ENCODE measurements at places on chromosomes 16 and 17. TPM values are rescaled to one million over a fixed set of nuclear protein-coding genes. Genes with fewer than 3 reads are reported as not detected.
A peak's percentile ranks its signal among the peaks of the same experiment; 100 is the strongest.

GRCh38 chr17:75442168-75443103, 14.0 kb upstream of the TMEM94 start:
- H3K27ac ChIP-seq, result peak overlapping the region; percentile 64
- no peak for DNase-seq
- H3K4me1 ChIP-seq, result peaks cover 8% of the 10 kb centered on the region
- H3K36me3 ChIP-seq, result no peaks in the 10 kb centered on the region
- no peak overlapping the region for H3K4me3 ChIP-seq
- H3K27me3 ChIP-seq, result no peaks in the 10 kb centered on the region

NLRC3 gene
- 0.38 TPM for total RNA-seq

- DNase-seq, result no peak
- no peak overlapping the region for H3K4me3 ChIP-seq
- H3K4me1 ChIP-seq, result peaks cover 53% of the 10 kb centered on the region
- H3K27ac ChIP-seq, result no peak overlapping the region
- peaks cover 4% of the 10 kb centered on the region for H3K36me3 ChIP-seq
Measured at GRCh38 chr17:72565758-72566157, 444.9 kb downstream of the SOX9 start.

HSPB9 gene
- not detected for total RNA-seq

DNA sequence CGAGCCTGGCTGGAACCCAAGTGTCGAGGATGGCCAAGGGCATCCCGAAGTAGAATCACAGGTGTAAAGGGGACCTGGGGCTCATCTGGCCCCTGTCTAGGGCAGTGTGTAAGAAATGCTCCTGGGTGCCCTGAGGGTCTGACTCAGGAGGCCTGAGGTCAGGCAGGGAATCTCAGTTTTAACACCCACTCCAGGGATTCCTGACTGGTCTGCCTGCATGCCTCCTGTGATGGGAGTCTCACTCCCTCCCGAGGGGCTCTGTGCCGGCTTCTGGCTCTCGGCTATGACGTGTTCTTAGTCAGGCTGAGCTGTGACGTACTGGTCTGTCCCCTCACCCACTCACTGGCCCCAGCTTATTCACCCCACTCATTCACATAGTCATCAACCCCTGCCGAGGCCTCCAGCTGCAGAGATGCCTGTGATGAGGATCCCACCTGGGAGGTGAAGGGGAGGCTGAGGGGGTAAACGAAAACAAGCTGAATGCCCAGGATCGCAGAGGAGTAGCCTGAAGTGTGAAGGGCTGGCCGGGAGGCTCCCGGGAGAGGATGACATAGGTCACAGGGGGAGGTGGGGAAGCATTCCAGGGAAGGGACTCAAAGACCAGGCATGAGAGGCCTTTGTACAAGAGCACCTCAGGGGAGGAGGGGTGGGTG, 23.8 kb downstream of the FAM83G start:
- peaks cover 12% of the 10 kb centered on the region for H3K4me1 ChIP-seq
- peaks cover 8% of the 10 kb centered on the region for H3K36me3 ChIP-seq
- no peak overlapping the region for H3K4me3 ChIP-seq
- H3K27ac ChIP-seq, result peak overlapping the region; percentile 85
- no peaks in the 10 kb centered on the region for H3K27me3 ChIP-seq
- DNase-seq, result no peak

DNA sequence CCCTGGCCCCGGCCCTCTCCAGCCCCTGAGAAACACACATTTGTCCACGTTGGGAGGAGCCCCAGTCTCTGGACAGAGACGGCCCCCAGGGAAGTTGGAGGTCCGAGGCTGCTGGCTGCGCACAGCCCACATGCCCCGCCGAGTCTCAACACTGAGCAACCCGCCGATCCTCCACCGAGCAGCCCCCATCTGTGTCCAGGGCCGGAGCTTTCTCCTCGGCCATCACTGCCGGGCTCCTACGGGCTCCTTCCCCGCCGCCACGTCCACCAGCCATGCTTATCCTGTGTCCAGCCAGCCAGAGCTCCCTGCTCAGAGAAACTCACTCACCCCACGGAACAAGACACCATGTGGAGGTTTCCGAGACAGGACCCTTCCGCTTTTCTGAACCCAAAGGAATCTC, 103.3 kb downstream of the ENGASE start:
- no peak overlapping the region for H3K4me3 ChIP-seq
- no peaks in the 10 kb centered on the region for H3K36me3 ChIP-seq
- peaks cover 56% of the 10 kb centered on the region for H3K27me3 ChIP-seq
- no peaks in the 10 kb centered on the region for H3K4me1 ChIP-seq
- no peak for DNase-seq

DNA sequence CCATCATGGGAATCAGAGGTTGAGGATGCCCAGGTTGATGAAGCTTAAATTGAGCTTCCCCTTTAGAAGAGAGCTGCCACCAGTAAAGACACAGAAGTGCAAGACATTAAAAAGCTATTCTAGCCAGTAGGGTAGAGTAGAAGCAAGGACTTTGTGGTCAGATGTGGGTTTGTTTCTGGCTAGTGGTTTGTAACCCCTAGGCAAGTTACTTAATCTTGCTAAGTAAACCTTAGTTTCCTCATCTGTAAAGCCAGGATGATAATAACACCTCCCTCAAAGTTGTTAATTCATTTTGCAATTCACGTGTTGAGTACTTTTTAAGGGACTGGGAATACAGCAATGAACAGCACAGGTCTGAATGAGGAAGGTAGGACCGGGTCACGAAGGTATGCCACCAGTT, 3.6 kb downstream of the SNTB2 start:
- peak overlapping the region; percentile 15 for H3K27ac ChIP-seq
- DNase-seq, result no peak
- peaks cover 36% of the 10 kb centered on the region for H3K4me1 ChIP-seq
- H3K4me3 ChIP-seq, result no peak overlapping the region
- no peaks in the 10 kb centered on the region for H3K27me3 ChIP-seq
- H3K36me3 ChIP-seq, result peaks cover 6% of the 10 kb centered on the region

DNA sequence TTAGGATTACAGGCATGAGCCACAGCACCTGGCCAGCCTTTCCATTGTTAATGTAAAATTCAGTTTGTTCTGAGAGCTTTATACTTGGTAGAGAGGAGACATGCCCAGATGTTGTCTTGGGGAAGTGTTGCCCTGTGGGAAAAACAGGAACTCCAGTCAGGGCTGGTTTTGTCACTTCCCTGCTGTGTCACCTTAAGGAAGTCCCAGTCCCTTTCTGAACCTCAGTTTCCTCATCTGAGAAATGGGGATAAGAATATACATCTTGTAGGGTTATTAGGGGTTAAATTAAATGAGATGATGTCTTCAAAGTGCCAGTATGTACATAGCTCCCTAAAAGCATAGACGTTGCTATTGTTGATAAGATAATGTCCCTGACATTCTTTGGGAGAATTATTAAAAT, 25.3 kb downstream of the CLEC16A start:
- no peak overlapping the region for H3K4me3 ChIP-seq
- no peak for DNase-seq
- H3K27ac ChIP-seq, result no peak overlapping the region
- peaks cover 4% of the 10 kb centered on the region for H3K36me3 ChIP-seq
- no peaks in the 10 kb centered on the region for H3K27me3 ChIP-seq

GRCh38 chr17:79433379-79433778, 177.5 kb downstream of the RBFOX3 start:
- no peaks in the 10 kb centered on the region for H3K36me3 ChIP-seq
- no peak overlapping the region for H3K4me3 ChIP-seq
- H3K27me3 ChIP-seq, result peaks cover 47% of the 10 kb centered on the region
- no peak overlapping the region for H3K27ac ChIP-seq

CLCN7 gene
- 89.4 TPM for total RNA-seq

DNA sequence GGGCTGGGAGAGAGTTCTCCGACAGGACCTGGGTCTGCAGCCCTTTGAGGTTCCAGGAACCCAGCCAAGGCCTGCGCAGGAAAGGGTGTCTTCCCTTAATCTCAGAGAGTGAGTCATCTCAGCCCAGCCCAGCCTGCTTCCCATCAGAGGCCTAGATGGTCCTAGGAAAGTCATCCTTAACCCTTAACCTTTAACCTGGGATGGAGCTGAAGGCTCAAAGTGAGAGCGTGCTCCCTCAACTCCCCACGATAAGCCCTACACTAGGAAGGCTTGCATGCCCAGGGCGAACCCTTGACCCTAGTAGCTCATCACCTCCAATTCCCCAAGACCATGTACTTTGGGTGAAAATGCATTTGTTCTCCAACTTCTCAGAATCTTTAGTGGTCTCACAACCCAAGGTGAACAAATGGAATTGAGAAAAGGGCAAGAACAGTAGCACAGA, 4.8 kb upstream of the ATXN7L3 start:
- H3K27ac ChIP-seq, result no peak overlapping the region
- H3K4me3 ChIP-seq, result no peak overlapping the region
- peaks cover 10% of the 10 kb centered on the region for H3K36me3 ChIP-seq

SEPTIN12 gene
- total RNA-seq, result 0.78 TPM

GRCh38 chr16:50523710-50524109, 24.5 kb upstream of the NKD1 start:
- no peaks in the 10 kb centered on the region for H3K4me1 ChIP-seq
- no peak overlapping the region for H3K27ac ChIP-seq
- no peaks in the 10 kb centered on the region for H3K36me3 ChIP-seq
- no peak for DNase-seq

GRCh38 chr16:27154705-27155521, 48.4 kb upstream of the KDM8 start:
- DNase-seq, result peak; percentile 50
- no peaks in the 10 kb centered on the region for H3K36me3 ChIP-seq
- H3K4me3 ChIP-seq, result no peak overlapping the region
- H3K27ac ChIP-seq, result no peak overlapping the region
- H3K27me3 ChIP-seq, result peaks cover 3% of the 10 kb centered on the region
- peaks cover 3% of the 10 kb centered on the region for H3K4me1 ChIP-seq

DNA sequence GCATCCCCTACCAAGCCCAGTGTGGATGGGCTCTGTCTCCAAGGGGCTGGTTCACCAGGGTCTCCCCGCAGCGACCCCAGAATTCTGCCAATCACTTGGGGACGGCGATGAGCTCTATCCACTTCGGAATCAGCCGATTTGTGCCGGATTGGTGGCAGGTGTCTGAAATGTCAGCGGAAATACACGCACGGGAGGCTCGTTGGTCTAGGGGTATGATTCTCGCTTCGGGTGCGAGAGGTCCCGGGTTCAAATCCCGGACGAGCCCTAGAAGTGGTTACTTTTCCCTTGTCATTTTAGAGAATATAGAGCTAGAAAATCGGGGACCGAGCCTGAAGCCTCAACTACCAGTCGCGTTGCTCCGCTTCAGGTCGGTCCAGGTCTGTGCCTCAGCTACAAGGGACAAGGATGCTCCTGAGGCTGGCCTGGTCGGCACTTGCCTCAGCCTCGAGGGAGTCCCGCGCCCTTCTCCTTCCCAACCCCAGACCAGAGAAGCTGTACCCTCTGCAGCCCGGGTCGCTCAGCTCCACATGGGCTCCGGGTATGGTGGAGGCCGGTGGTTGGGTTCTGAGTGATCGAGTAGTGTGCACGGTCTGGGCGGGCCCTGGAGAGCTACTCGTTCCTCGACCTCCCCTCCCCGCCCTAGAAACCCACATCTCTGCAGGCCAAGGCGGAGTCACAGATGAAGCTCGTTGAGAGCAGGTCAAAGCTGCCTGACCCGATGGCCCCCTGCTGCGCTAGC, 16.0 kb upstream of the OR1F1 start:
- no peaks in the 10 kb centered on the region for H3K36me3 ChIP-seq
- H3K27me3 ChIP-seq, result peaks cover 87% of the 10 kb centered on the region
- H3K27ac ChIP-seq, result no peak overlapping the region
- peaks cover 3% of the 10 kb centered on the region for H3K4me1 ChIP-seq
- H3K4me3 ChIP-seq, result no peak overlapping the region

DNA sequence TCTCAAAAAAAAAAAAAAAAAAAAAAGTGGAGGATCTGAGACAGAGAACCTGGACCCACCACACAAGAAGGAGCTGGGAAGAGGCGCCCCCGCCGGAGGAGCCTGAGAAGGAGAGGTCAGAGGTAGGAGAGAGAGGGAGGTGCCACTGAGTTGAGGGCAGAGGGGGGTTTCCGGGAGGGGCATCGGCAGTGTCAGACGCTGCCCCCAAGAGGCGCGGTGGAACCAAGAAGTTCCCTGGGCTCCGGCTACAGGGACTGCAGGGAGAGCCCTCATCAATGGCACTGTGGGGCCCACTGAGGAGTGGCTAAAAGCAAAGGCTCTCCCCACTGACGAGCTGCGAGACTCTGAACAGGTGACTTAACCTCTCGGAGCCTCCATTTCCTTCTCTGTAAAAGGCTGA, 4.2 kb downstream of the CCDC42 start:
- no peak overlapping the region for H3K4me3 ChIP-seq
- DNase-seq, result no peak
- no peaks in the 10 kb centered on the region for H3K36me3 ChIP-seq

ICAM2 gene
- total RNA-seq, result 0.72 TPM

SLC5A11 gene
- not detected for total RNA-seq

- no peak within 1 kb of the TSS for H3K27ac ChIP-seq
- peaks cover 25% of the 10 kb centered on the region for H3K27me3 ChIP-seq
- H3K4me3 ChIP-seq, result no peak within 1 kb of the TSS
Measured at GRCh38 chr17:74623693-74624093, at the start of gene CD300E. TSS of gene CD300E (minus strand) at chr17:74623738. CDS start at chr17:74623621, 117 bp downstream.

DNA sequence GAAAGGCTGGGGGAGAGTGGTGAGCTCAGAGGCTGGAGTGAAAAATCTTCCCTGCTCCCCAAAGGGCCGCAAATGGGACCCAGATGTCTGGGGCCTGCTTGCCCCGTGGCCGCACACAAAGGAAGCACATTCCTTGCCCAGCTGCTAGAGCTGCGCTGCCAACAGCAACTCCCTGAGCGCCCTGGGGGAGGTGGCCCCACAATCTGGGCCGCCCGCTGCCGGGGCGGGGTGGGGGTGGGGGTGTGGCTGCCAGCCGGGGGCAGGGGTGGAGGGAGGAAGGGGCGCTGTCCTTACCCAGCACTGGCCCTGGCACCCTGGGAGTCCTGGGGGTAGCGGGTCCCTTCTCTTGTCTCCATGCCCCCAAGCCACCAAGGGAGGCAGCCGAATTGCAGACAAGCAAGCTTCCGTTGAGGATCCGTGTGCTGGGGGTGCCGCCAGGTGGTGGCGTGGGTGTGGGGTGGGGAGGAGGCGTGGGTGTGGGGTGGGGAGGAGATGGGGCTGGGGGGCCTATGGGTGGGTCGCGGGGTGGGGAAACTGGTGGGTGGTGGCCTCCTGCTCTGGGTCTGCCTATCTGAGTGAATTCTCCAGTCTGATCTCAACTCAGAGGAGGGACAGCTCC, 48.4 kb upstream of the PABPN1L start:
- peaks cover 5% of the 10 kb centered on the region for H3K4me1 ChIP-seq
- no peaks in the 10 kb centered on the region for H3K36me3 ChIP-seq
- DNase-seq, result no peak
- H3K27me3 ChIP-seq, result peaks cover 11% of the 10 kb centered on the region
- no peak overlapping the region for H3K27ac ChIP-seq

ABCA6 gene
- 0.31 TPM for total RNA-seq

DNA sequence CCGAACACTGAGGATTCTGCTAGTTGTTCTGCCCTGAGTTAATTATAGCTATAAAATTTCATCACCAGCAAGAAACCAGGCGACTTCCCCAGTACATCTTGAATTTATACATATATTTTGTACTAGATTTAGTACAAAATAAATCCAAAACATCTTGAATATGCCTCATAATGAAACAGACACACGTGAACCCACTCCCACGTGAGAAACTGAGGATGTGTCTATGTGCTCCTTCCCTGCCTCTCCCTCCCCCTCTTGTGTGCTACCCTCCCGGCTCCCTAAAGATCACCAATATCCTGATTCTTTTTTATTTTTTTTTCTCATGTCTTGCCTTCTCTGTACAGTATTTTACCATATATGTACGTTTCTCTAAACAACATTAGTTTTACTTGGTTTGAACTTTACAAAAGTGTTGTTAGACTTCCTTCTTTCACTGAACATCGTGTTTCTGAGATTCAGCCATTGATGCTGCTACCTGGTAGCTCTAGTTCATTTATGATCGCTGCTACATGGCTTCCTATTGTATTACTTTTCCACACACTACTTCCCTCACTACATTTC, 1.1 kb upstream of the LCMT1 start:
- peaks cover 6% of the 10 kb centered on the region for H3K36me3 ChIP-seq
- DNase-seq, result no peak
- no peak overlapping the region for H3K27ac ChIP-seq
- H3K4me3 ChIP-seq, result peak overlapping the region; percentile 92
- peaks cover 2% of the 10 kb centered on the region for H3K27me3 ChIP-seq
- peaks cover 25% of the 10 kb centered on the region for H3K4me1 ChIP-seq

MRPS7 gene
- 55.2 TPM for total RNA-seq

Data from progenitor cell of endocrine pancreas (in vitro differentiated cells).